ENCODE measurements at places on chromosomes 4 and X. TPM values are rescaled to one million over a fixed set of nuclear protein-coding genes. Genes with fewer than 3 reads are reported as not detected.
A peak's percentile ranks its signal among the peaks of the same experiment; 100 is the strongest.

HSFX1 gene
- not detected for total RNA-seq

DNA sequence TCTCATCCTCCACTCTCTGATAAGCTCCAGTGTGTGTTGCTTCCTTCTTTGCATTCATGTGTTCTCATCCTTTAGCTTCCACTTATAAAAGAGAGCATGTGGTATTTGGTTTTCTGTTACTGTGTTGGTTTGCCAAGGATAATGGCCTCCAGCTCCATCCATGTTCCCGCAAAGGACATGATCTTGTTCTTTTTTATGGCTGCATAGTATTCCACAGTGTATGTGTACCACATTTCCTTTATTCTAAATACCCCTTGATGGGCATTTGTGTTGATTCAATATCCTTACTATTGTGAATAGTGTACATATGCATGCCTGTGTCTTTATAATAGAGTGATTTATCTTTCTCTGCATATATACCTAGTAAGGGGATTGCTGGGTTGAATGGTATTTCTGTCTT lies 155.1 kb downstream of the DCK start:
- DNase-seq, result no peak

DNA sequence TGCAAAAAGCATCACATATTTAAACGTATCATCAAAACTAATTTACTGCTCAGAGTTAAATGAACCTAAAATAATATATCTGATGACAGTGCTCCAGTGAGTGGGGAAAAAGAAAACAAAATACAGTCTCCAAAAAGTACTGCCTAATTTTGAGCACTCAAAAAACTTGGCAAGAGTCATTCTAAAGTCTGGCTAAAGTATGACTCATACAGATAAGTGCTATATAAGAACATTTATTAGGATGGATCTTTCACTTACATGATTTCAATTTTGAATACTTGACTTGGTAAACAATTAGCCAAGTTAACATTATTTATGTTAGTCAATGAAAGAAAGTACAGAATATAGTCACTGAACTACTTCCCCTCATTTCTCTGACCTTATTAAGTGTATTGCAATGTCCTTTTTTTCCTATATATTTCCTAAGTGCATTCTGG lies 27.2 kb downstream of the FBXO8 start:
- DNase-seq, result peak; percentile 84

DNA sequence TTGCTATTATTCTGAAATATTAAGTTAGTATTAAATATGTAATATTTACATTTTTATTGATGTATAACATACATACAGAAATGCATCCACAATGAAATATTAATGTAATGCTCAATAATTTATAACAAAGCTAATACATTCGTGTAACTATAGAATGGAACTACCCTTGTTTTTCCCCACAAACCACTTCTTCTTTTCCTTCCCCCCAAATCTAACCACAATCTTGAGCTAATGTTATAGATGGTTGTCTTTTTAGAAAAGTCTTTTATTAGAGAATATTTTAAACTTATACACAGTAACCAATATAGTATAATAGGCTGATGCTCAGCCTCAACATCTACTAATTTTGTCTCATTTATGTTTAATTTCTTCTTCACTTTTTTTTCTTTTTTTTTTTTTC lies 4.5 kb upstream of the ZNF732 start:
- DNase-seq, result no peak

DNA sequence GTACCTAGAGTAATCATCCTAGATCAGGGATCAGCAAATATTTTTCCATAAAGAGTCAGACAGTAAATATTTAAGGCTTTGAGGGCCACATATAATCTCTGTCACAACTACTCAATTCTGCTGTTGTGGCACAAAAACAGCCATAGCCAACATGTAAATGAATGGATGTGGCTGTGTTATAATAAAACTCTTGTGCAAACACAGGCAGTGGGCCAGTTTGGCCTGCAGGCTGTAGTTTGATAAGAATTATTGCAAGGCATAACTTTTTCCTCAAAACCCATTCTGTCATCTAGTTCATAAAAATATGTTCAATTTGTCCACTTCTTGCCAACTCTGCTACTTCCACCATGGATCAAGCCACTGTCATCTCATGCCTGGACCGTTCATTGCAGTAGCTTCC lies 39.4 kb upstream of the SHROOM4 start:
- no peak for DNase-seq

DNA sequence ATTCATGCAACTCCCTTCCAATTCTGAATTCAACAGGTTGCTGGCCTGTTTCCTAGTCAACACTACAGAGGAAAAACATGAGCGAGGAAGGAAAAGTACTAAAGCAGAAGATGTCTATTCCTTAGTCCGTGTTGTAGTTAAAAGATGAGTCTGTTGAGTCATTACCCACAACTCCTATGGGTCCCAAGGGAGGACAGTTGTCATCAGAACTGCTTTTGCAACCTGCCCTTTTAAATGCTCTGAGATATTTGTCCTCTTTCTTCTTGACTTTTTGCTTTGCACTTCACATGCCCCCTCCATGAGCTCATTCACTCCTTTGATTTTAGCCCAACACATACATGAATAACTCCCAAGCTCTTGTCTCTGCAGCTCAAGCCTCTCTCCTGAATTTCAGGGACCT lies 119.2 kb downstream of the CORIN start:
- DNase-seq, result no peak

DNA sequence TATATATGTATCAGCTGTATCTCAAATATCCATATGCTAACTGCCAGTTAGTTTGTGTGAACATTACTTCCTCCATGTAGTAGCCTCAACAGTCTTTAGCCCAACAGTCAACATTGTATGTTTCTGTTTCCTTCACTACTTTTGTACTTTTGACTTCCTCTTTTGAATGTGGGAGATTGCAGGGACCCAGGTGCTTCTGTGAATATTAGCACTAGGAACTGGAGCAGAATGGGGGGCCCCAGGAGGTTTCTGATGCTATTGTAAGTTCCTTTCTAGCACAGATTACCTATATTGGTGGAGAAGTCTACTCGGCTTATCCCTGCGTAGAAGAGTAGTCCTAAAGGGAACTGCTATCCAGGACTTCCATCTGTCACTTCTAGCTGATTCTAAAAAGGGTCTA lies 2.3 kb downstream of the PLAC8 start:
- DNase-seq, result no peak

DNA sequence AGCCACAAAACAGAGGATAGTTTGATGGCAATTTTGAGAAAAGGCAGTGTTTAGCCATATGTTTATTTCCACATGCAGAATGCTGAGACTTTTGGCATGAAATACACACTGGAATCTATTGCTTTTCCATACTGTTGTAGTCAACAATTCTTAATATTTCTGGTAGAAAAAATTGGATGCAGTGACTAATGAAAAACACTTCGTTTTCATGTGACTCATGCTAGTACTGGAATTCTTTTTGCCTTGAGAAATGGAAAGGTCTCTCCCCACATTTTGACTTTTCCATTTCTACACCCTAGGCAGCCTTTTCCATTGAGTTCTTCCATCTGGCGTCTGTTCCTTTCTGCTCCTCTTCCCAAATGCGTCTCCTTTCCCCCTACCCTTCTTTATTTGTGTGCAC lies 425.2 kb upstream of the FTHL17 start:
- DNase-seq, result peak; percentile 20

DNA sequence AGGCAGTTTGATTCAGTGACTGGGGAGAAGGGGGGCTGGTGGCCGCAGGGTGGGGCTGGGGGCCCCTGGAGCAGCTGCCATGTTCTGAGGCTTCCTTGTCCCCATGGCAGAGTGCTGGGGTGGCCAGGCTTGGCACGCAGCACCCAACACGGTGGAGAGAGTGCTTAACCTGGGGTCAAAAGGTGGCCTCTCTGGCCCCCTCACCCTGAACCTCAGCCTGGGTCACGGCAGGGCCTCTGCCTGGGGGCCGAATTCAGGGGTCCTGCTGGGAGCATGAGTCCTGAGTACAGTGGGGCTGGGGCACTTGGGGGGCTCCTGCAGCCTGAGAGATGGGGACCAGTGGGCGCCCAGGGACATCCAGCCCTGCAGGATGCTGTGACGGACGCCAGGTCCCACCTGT lies 19.9 kb downstream of the FGFRL1 start:
- no peak for DNase-seq

GRCh38 chrX:122625239-122625638 lies 558.8 kb upstream of the GRIA3 start:
- DNase-seq, result no peak
